Activated CD4-positive, CD25-positive, alpha-beta regulatory T cell treated with anti-CD3 and anti-CD28 coated beads, Interleukin-2, amount 50 U/mL, for 16 hours (primary cell): ENCODE measurements at places on chromosomes 5 and 9.
A peak's percentile ranks its signal among the peaks of the same experiment; 100 is the strongest.

DNA sequence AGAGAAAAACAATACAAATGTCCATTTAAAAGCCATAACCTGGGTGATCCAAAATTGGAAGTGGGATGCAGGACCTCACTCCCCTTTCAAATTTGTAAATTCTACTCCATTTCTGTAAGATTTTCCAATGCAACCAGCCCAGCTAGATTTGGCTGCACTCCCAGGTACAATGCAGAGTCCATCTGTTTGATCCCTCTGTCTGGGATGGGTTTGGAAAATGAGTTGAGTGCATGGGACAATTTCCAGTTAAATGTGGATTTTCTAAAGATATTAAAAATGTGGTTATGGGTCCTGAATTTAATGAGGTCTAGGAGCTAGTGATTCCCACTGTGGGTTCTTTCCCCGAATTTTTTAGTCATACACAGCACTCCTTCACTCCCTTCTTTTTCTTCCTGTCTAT is 104.0 kb upstream of the ATP10B start:
- DNase-seq = no peak

DNA sequence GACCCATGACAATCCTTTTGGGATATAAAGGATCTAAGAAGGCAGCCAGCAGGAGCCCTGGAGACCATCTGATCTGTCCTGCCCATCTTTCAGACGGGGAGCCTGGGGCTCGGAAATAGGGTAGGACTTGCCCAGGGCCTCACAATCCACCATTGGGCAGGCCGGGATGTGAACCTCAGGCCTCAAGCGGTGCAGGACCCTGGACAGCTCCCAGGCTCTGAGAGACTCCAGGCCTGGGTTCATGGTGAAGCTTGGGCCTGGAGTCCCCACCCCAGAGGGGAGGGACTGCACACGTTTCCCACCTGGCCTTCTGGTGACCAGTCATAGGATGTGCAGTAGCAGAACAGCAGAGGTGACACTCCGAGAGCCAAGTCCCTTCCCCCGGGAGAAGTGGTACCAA is 36.6 kb upstream of the RAPGEF1 start:
- no peak for DNase-seq

GRCh38 chr5:32735512-32735911 is 24.4 kb downstream of the NPR3 start:
- DNase-seq = no peak

GRCh38 chr5:103919506-103919905 is 356.9 kb upstream of the NUDT12 start:
- DNase-seq = no peak

DNA sequence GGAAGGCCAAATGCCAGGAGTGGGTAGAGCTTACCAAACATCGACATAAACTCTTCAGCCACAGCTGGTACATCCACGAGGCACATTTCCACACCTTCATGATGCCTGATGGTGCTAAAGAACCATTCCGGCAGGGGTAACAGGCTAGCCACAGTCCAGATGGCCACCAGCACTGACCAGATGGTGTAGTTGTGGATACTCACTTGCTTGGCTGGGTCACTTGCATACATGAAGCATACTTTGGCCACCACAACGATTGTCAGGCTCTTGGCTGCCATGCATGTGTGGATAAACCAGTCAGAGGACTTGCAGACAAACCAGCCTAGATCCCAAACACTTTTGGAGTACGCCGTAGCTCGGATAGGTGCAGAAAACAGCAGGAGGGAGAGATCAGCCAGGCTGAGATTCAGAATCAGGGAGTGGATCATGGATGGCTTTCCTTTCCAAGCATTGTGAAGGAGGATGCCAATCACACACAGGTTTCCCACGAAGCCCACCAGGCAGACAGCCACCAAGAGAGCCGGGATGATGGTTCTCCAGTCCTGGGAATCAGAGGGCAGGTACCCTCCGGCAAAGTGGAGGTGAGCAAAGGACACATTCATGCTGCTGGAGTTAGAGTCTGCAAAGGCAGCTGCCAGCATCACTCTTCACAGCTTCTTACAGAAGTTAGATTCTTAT is 378 bp downstream of the GPR151 start:
- no peak for DNase-seq

DNA sequence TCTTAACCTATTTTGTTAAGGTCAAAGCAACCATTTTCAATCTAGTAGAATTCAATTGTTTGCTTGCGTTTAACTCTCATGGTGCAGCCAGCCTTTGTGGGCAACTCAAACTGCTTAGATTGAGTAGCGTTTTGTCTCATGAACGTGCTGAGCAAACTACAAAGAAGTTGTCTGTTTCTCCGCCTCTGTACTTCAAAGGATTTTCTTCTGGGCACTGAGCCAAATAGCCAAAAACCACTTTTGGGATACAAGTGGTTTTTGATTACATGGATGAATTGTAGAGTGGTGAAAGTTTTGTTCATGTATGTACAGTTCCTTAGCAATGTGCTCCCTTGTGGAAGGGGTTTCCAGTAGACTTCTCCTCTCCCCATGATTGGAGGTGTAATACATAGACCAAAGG is 122.9 kb downstream of the CFAP90 start:
- no peak for DNase-seq

DNA sequence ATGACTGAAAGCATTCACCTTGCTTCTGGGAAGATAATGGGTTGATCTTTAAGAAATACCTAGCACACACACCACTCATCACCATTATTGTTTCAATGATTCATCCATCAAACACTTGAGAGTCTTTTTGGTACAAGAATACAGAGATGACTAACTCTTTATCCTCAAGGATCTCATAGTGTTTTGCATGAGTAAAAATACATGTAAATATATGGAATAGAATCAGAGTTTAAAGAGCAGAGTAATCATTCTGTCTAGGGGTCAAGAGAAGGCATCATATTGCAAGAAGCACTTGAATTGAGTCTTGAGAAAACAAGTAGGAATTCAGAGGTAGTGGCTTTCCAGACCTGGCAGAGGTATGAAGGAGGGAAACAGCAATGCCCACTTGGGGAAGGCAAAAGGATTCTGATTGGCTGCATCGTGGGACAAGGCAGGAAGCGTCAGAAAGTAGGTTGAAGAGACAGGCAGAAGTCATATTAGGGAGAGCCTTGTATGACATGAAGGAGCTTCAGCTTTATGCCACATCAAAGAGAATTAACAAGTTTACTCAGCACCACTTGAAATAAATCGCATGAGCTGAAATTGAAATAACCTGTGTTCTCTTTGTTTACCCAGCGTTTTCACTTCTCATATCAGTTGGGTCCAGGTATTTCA is 542.5 kb downstream of the TLE1 start:
- no peak for DNase-seq

GRCh38 chr5:170173227-170173626 is 59.6 kb upstream of the C5orf58 start:
- no peak for DNase-seq

DNA sequence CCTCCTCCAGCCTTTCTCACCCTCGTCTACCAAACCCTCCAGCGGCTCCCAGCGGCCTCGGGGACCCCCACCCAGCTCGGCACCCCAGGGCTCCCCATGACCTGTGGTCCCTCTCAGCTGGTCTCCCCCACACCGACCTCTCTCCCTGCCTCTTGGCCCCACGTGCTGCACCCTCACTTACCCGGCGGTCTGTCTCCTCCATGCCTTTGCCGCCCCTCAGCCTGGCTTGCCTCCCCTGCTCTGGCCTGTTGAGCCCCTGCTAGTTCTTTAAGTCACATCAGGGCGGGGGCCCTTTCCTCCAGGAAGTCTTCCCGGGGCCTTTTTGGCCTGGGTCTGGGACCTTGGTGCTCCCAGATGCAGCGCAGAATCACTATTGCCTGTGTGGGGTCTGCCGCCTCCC is 81.5 kb downstream of the LMX1B start:
- no peak for DNase-seq

- no peak for DNase-seq
Measured at GRCh38 chr5:174172152-174172551, 126.6 kb downstream of the NSG2 start.

DNA sequence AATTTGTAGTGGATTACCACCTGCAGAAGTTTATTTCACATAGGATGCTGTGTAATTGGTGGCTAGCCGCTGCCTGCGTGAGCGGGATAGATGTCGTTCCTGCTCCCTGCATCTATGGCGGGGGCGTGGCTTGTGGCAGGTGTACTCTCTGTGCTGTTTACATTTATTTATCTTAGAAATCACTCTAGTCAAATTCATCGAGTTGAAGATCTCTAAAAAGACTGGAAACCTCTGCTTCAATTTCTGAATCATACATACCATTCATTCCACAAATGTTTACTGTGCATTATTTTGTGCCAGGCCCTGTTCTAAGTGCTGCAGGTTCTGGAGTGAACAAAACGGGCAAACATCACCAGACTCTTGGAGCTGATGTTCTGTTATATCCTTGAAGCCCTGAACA is 11.9 kb downstream of the ROPN1L start:
- DNase-seq = no peak

GRCh38 chr9:29511680-29512079 is 1938.4 kb upstream of the C9orf72 start:
- DNase-seq = no peak

DNA sequence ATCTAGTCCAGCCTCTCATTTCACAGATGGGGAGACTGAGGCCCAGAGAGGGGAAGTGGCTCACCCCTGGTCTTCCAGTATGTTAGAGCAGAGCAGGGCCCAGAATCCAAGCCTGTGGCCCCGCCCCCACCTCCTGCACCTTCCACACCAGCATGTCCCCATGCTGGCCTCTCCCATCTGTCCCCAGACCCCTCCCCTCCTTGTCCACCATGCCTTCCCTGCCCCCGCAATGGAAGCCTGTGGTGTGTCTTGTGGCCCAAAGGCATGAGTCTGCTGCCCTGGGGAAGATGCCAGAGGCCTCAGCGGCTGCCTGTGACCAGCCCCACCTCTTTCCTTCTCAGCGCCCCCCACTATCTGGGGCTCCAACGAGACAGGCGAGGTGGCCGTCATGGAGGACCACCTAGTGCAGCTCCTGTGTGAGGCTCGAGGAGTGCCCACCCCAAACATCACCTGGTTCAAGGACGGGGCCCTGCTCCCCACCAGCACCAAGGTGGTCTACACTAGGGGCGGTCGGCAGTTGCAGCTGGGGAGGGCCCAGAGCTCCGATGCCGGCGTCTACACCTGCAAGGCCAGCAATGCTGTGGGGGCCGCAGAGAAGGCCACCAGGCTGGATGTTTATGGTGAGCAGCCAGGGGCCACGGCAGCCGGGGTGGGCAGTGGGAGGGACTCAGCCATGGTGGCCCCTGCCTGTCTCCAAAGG is 87.2 kb downstream of the HMCN2 start:
- no peak for DNase-seq

GRCh38 chr9:10134266-10134665 is 478.5 kb downstream of the PTPRD start:
- no peak for DNase-seq

DNA sequence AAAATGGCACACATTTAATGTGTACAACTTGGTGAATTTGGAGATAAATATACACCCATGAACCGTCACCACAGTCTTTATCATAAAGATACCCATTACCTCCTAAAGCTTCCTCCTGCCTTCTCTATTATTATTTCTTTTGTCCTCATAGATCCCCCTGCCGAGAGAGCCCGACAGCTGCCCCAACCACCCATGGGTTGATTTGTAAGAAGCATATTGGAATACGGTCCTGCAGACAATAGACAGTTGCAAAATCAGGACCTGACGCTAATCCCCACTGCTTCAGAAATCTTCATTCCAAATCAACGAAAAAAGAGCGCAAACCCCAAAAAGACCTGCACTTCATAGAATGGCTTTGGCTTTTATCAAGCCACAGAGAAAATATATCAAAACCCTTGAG is 697.5 kb downstream of the SEMA5A start:
- no peak for DNase-seq

DNA sequence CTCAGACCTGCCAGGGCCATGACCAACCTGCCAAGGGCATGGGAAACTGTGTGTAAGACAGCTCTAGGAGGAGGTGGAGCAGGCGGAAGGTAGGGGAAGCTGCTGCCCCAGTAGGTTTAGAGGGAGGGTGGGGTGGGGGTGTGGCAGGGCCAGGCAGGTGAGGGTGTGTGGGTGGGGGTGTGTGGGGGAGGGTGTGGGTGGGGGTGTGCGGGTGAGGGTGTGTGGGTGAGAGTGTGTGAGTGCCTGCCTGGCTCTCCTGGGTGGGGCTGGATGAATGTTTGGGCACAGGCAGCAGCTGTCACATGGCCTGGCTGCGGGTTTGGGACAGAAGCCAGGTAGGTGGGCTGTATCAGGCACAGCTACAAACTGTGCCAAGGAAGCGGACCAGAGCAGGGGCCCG is 8.8 kb upstream of the N4BP3 start:
- DNase-seq = no peak

- no peak for DNase-seq
Measured at GRCh38 chr5:16812911-16813310, 123.2 kb downstream of the MYO10 start.

- DNase-seq = no peak
Measured at GRCh38 chr5:135869276-135869675, 26.4 kb downstream of the IL9 start.

DNA sequence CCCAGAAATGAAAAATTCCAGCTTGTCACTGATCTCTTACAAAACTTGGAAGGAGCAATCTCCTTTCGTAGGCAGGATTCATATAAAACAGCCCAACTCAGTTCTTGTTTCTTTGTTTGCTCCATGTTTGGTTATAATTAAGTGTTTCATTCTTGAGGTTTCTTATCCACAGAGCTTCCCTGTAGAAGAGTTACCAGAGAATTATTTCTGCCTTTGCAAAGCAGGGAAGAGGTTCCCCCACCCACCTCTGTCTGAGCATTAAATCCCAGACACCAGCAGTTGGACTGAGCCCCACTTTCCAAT is 34.1 kb upstream of the RAI14 start:
- no peak for DNase-seq

DNA sequence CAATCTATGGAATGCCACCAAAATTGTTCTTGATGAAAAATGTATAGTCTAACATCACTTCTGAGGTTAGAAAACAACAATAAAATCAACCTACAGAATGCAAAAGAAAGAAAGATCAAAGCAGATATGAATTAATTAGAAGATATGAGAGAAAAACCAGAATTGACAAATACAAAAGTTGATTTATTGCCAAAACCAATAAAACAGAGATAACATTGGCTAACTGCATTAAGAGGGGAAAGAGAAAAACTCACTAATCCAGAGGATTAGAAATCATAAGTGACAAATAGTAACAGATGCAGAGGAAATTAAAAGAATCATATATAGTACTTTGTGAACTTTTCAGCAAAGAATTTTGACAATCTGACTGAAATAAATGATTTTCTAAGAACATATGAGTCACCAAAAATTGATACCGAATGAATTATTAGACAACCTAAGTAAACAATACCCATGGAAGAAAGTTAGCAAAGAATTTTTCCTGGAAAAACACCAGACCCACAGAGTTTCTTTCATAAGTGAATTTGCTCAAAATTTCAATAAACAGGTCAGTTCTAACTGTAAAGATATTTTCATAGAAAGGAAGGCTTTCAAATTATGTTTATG is 167.7 kb downstream of the AOPEP start:
- no peak for DNase-seq

- peak; percentile 9 for DNase-seq
Measured at GRCh38 chr5:163504079-163504931, 1.1 kb upstream of the MAT2B start.

DNA sequence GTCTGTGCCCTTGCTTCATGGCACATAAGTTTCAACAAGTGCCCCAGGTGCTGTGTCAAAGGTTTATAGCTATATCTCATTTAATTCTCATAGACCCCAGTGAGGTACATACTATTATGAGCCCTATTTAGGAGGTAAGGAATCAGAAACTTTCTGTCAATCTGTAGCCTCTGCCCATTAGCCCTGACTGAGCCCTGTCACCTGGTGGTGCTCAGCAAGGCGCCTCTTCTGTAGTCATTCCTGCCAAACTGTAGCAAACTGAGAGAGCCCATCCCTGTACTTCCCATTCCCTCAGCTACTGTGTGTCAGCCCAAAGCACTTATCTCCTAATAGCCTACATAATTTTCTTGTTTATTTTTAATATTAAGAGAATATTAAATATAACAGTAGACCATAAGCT is 46.5 kb upstream of the FOXI1 start:
- DNase-seq = no peak
